Calu3 (cell line): ENCODE measurements at places on chromosomes 4 and X. TPM values are rescaled to one million over a fixed set of nuclear protein-coding genes. Genes with fewer than 3 reads are reported as not detected.

Gene CXCL8
- 222 and 404 TPM in 2 replicates for total RNA-seq

Gene FDCSP
- 1,542 and 2,729 TPM in 2 replicates for total RNA-seq

DNA sequence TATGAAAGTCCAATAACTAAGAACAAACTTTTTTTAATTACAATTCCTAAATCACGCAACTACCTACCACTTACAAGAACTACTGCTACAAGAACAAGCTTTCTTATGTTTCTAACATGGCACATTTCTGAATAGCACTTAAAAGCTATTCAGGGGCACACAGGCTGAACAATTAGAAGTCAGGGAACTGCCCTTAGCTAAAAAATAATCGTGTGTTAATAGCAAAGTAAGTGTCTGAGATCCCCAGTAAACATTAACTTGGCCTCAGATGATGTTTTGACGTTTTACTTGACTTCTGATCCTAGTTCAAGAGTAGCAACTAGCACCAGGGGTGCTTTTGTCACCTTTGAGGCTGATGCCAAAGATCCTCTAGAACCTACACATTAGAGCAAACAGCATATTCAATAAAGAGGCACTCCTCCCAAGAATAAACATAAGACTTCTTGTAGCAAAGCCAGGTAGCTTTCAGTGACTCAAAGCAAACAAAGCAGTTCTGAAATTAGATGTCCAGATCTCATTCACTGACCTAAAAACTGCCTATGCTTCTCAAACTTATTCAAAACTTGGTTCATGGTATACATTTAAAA, 16.2 kb downstream of the SPOCK3 start:
- H3K27me3 ChIP-seq, result no peaks in the 10 kb centered on the region
- peaks cover 7% of the 10 kb centered on the region for H3K4me1 ChIP-seq
- no peak overlapping the region for H3K27ac ChIP-seq
- DNase-seq, result no peak
- no peaks in the 10 kb centered on the region for H3K36me3 ChIP-seq

Gene EXOC1
- total RNA-seq, result 25.2 and 28.2 TPM in 2 replicates

DNA sequence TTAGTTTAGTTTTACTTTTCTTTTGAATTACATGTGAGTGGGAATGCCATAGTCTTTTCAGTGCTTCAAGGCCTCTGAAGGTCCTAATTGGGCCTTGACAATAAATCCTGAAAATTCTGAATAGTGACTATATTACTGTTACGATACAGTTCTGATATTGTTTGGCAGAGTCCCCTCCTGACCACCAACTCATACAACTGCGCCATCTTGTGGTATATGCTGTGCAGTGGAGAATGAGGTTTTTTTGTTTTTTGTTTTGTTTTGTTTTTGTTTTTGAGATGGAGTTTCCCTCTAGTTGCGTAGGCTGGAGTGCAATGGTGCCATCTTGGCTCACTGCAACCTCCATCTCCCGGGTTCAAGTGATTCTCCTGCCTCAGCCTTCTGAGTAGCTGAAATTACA, 56.6 kb upstream of the CHRDL1 start:
- H3K4me3 ChIP-seq, result no peak overlapping the region
- H3K27me3 ChIP-seq, result peaks cover 14% of the 10 kb centered on the region
- H3K27ac ChIP-seq, result no peak overlapping the region
- DNase-seq, result no peak

GRCh38 chrX:126065901-126066660, 100.0 kb downstream of the DCAF12L2 start:
- no peak overlapping the region for H3K4me3 ChIP-seq
- DNase-seq, result no peak
- no peaks in the 10 kb centered on the region for H3K36me3 ChIP-seq
- H3K27ac ChIP-seq, result no peak overlapping the region
- H3K27me3 ChIP-seq, result no peaks in the 10 kb centered on the region
- H3K4me1 ChIP-seq, result no peaks in the 10 kb centered on the region

Gene BTK
- not detected in 2 replicates for total RNA-seq

Gene SEC24B
- 20.4 and 21.5 TPM in 2 replicates for total RNA-seq

GRCh38 chr4:10006231-10006600, 15.1 kb downstream of the SLC2A9 start:
- H3K36me3 ChIP-seq, result peaks cover 5% of the 10 kb centered on the region
- H3K27me3 ChIP-seq, result no peaks in the 10 kb centered on the region
- H3K4me3 ChIP-seq, result peak overlapping the region; percentile 36
- H3K27ac ChIP-seq, result peak overlapping the region; percentile 81
- DNase-seq, result peak; percentile 39

GRCh38 chr4:127870688-127871087, 10.0 kb upstream of the PLK4 start:
- no peak for DNase-seq
- H3K27me3 ChIP-seq, result no peaks in the 10 kb centered on the region
- H3K4me1 ChIP-seq, result peaks cover 9% of the 10 kb centered on the region
- H3K36me3 ChIP-seq, result no peaks in the 10 kb centered on the region
- no peak overlapping the region for H3K4me3 ChIP-seq

- H3K4me3 ChIP-seq, result no peak overlapping the region
- H3K27me3 ChIP-seq, result no peaks in the 10 kb centered on the region
- no peak overlapping the region for H3K27ac ChIP-seq
- DNase-seq, result no peak
These were observed 10.4 kb downstream of the SMPX start for GRCh38 chrX:21747558-21747957.
